ENCODE measurements at places on chromosomes 4 and X.
A peak's percentile ranks its signal among the peaks of the same experiment; 100 is the strongest.

- peak; percentile 36 for DNase-seq
Observed at GRCh38 chrX:48468247-48468671, 1.8 kb downstream of the SLC38A5 start.

DNA sequence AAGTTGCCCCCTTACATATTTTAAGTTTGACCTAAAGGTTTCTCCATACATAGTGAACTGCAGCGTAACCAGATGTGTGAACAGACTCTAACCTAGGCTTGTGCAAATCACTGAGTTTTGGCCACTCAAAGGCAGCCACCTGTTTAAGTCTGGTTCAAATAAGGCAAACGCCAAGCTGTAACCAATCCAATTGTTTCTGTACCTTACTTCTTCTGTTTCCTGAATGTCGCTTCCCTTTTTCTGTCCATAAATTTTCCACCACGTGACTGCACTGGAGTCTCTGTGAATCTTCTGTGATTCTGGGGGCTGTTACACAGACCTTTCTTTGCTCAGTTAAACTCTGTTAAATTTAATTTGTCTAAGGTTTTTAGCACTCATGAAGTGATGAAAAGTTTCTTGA, 618.8 kb downstream of the GLUD2 start:
- DNase-seq, result no peak

- DNase-seq, result no peak
Observed at GRCh38 chr4:112003231-112003907, 141.9 kb upstream of the FAM241A start.

GRCh38 chr4:93842601-93843252, 14.2 kb downstream of the ATOH1 start:
- DNase-seq, result no peak

DNA sequence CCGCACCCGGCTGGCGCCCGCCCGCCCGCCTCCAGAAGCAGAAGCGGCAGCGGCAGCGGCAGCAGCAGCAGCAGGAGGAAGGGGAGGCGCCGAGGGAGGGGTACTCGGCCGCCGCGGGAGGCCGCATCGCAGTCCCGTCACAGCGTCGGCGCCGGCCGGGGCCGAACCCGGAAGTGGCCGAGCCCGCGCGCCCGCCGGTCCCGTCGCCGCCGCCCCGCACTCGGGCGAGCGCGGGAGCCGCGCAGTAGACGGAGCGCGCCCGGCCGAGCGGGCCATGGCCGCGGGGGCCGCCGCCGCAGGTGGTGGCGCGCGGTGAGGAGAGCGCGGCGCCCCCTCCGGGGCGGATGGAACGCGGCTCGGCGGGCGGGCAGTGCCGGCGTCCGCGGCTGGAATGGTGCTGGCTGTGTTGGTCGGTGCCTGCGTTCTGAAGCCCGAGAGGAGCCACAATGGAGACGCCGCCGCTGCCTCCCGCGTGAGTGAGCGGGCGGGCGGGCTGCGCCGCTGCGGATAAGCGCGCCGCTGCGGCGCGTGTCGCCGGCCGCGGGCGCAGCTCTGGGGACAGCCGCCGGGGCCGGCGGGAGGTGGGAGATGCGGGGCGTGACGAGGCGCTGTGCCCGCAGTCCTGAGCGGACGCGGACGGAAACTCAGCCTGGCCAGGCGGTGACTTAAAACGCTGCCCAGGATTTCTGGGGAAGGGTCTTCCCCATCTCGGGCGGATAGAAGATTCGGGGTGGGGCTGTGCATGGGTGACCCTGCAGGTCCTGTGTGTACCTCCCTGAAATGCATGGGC, at the start of gene KLHL2:
Gene KLHL2 (plus strand): TSS at position 131 of the 790 bp plus-strand sequence. CDS start 316 bp downstream, at position 447.
- DNase-seq, result peak; percentile 88

- no peak for DNase-seq
Observed at GRCh38 chr4:133943081-133943480, 258.5 kb downstream of the PABPC4L start.

GRCh38 chr4:74158466-74159142, 686 bp downstream of the MTHFD2L start:
- no peak for DNase-seq

DNA sequence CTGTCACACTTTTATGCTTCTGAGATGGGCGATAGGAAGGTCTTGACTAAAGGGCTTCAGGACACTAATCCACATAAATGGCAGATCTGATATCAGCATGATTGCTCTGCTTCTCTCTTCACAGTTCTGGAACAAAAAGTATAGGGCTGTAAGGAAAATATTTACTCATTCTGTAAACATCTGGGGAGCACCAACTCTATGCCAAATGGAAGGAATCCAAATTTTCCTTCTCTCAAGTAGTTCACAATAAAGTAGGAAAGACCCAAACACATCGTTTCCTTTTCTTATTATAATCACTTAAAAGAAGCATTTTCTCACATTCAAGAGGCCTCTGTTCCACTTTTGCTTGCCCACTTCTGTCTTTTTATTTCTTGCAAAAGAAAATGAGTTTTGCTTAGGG, 45.9 kb upstream of the F9 start:
- no peak for DNase-seq

- DNase-seq, result no peak
Observed at GRCh38 chr4:40662962-40663604, 33.4 kb upstream of the RBM47 start.

Data from GM19239 (cell line).